NCI-H1417 (cell line): ENCODE measurements at places on chromosomes 4 and X.

DNA sequence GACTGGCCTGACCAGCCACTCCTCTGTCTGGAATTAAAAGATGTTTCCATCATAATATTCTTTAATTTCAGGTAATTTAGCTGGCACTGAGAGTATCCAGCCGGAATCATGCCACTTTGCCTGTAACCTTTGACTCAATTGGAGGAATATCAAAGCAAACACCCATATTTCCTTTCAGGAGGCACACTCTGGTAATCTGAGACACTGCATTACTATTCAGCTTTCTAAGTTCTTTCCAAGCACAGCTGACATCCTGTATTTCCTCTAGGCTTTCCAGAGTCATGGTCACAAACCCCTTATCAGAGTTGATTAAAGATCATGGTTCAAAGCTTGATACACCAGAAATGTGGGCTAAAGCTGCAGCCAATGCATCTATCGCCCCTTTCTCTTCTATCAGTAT lies 29.3 kb downstream of the INTS12 start:
- DNase-seq = no peak

- no peak for DNase-seq
These were observed 5.8 kb upstream of the SEPTIN11 start for GRCh38 chr4:76943790-76944189.

GRCh38 chr4:110850461-110851442 lies 227.9 kb upstream of the PITX2 start:
- DNase-seq = peak; percentile 78

DNA sequence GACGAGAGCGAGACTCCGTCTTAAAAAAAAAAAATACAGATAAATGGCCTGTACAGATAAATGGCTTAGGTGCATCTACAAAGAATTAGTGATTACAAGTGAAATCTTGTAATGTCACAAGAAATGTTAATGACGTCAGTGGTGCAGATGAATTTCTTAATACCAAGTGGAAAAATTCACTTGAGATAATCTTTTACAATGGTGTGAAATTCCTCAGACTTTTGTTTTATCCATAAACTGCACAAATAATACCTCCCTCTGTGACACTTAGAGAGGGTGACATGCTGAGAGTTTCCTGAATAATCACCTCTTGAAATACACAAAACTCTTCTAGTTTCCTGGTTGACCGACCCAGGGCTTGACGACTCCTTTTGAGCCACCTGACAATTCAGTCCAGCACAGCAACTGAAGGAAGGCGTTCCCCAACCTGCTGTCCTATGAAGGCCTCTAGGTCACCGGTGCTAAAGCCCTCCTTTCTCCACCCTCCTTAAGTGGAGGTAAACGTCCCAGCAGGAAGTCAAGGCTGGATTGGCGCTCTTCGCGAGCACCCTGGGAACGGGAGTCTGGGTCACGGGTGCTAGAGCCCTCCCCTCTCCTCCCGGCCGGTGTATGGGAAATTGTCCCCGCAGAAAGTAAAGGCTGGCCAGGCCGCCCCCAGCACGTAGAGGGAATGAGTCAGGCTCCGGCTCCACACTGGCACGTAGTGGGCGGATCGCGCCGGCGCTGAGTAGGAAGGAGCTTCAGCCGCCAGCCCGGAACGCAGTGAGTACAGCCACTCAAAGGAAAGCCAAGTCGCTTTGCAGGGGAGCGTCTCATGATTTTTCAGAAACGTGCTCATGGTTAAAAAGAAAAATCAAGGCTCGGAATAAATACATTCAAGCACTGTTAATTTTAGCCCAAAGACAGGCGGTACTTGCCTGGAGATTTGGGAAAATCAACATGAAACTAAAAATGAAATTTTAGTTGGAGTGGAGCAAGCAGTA lies at the start of gene TMEM144:
Gene TMEM144 (plus strand): TSS at position 662 of the 983 bp plus-strand sequence. CDS start 2,182 bp downstream, outside the sequence.
- DNase-seq = peak; percentile 20
